ENCODE measurements at places on chromosomes 2 and 18.

GRCh38 chr2:135773319-135773718 is 31.7 kb downstream of the UBXN4 start:
- no peak for DNase-seq

- DNase-seq: no peak
Observed at GRCh38 chr2:86623043-86623493, 597 bp downstream of the RNF103 start.

DNA sequence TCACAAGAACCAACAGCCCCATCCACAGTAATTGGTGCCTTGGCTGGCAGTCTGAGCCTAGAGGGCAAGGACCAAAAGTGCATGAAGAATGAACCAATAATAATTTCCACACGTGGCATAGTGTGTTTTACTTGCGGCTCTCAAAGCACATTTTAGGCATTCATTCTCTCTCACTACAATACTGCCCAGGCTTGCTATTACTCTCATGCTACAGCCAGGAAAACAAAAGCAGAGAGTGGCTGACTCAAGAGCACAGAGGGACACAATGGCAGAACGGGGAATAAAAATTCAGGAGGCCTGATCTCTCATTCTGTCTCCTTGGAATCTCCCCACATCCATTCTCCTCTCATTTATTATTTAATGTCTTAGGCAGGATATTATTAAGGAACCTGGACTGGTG is 57.0 kb upstream of the NOL4 start:
- no peak for DNase-seq

DNA sequence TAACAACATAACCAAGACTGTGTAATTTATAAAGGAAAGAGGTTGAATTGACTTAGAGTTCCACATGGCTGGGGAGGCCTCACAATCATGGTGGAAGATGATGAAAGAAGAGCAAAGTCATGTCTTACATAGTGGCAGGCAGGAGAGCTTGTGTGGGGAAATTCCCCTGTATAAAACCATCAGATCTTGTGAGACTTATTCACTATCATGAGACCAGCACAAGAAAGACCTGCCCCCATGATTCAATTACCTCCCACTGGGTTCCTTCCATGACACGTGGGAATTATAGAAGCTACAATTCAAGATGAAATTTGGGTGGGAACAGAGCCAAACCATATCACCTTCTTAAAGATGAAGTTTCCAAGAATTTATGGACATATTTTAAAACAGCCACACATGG is 2.5 kb upstream of the IL36RN start:
- no peak for DNase-seq

GRCh38 chr2:149483004-149483605 is 104.5 kb downstream of the MMADHC start:
- DNase-seq: no peak

DNA sequence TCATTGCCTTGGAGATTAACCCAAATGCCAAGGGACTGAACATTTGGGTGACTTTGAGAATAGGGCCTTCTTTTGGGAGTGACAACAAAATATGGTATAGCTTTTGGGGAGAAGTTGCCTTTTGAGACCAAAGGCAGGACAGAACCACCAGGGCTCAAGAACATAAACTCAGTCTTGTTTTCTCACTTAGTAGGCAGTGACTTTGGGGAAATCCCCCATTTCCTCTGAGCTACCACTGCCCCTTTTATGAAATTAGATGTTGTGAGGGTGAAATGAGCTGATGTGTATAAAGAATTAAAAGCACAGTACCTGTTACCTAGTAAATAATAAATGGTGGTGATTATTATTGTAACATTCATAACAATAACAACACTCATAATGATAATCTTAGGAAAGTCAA is 36.5 kb downstream of the GPD2 start:
- DNase-seq: no peak

DNA sequence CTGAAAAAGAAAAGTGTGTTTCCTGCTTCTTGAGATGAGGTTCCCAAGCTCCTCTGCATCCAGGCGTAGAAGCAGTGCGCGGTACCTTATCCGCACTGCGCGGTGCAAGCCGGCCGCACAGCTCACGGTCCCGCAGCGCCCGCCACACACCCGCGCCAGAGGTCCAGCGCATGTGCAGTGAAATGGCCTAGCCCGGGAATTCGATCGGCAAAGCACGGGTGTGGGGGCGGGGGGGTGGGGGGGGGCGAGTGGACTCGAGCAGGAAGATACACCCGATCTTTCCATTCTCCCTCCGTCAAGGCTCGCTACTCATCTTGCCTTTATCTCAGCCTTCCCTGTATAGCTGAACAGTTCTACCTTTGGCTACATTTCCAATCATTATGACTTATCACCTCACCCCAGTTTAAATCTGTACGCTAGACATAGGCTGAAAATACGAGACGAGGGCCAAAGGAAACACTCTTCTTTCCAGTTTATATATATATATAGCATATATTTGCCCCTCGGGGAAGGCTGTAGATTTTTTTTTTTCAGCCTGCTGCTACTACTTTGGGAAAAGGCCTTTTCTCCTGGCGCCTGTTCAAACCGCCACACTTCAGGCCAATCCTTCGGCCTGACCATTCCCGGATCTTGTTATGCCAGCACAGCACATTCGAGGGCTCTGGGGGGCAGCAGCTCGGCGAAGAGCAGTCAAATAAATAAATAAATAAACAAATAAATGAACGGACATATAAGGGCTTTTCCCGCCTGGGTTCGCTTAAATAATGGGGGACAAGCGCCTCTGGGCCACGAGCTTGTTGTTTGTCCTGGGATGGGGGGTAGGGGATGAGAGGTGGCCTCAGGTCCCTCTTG is 10.4 kb downstream of the HOXD8 start:
- DNase-seq: no peak

DNA sequence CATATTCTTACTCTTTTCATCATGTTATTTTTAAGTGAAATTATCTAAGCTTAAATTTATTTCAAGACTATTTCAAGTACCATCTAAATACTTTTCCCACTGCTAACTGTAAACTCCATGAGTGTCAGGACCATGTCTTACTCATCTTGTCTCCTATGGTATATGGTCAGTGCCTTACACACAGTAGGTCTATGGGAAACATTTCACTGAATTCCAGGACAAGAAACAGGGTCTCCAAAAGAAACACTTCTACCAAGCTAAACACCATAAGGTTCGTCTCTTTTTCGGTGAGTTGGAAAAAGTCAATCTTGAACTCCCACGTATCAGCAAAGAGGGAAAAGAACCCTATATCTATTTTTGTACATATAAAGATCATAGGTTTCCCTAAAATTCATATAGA is 6.5 kb downstream of the SUCLG1 start:
- DNase-seq: no peak

DNA sequence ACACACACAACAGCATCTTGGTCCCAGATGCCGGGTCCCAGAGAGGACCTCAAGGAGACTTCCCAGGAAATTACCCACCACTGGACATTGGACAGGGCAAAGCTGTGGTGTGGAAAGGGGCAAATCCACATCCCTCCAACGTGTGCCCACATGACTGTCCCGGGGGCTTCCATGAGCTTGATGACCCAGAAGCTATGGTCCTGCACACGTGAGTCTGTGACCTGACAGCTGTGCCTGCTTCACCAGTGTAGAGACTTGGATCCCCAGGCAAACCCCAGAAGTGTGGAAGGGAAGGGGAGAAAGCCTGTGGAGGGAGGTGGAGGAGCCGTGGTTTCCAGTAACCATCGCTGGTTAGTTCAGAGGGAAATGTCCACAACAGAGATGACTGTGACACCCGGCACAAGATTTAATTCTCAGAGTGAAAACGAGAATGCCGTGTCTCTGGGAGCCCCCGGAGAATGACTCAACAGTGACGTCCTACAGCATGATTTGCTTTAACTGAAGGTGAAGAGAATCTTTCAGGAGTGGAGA is 19.1 kb upstream of the GPR55 start:
- DNase-seq: no peak

Measured in D721Med (cell line).